ENCODE measurements at places on chromosomes 11 and 22. TPM values are rescaled to one million over a fixed set of nuclear protein-coding genes. Genes with fewer than 3 reads are reported as not detected.
A peak's percentile ranks its signal among the peaks of the same experiment; 100 is the strongest.

DNA sequence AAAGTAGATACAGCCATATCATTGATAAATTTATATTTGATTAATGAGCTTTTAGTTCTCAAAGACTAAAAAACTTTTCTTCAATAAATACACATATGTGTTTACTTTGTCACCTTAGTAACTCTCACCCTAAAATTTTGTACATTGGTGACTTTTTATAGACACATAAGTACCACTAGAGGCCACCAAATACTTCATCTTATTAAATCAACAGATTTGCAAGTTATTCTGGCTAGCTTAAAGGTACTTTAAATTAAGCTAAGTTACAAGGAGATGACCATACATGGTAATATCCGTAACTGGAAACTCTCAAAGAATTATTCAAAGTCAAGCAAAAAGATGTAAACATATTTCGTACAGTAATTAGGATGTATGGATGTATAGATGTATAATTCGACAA, 112.2 kb downstream of the SBF2 start:
- no peak for DNase-seq

GRCh38 chr11:91163619-91164451, 941.0 kb upstream of the CHORDC1 start:
- DNase-seq = no peak

DNA sequence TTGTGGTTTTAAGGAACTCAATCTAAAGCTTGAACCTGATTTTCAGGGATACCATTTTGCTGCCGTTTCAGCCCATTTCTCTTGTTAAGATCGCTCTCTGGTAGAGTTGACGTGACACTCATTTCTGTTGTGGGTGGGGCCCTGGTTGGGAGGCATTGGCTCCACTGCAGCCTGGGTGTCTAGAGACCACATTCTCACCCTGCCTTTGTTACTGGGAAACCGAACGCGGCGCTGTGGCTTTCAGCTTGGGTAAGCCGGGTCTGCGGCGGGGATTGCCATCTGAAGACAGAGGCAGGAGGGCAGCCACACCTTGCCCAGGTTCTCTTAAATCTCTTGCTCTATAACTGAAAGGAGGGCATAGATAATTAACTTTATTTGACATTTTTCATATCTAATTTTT, 3.2 kb downstream of the EHF start:
- DNase-seq = no peak

GRCh38 chr22:40768206-40768605, 50.9 kb downstream of the SLC25A17 start:
- no peak for DNase-seq

- peak; percentile 65 for DNase-seq
These were observed 34.6 kb downstream of the ZNRF3 start for GRCh38 chr22:28917747-28918549.

DNA sequence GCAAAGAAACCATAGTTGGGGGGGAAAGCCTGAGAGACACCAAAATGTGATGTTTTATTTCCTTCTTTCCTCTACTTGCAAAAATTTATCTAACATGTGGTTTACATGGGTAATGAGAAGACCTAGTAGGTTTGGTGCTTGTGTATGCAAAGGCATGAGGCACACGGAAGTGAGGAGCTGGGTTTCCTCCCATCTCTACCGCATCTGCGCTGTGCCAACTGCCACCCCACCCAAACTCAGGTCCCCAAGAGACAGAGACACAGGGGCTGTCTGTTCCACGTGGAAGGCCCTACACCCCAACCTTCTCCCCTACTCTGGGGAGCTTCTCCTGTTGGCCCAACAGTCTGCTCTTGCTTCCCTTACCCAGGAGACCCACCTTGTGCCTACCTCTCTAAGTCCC, 4.8 kb downstream of the RTL6 start:
- no peak for DNase-seq

DNA sequence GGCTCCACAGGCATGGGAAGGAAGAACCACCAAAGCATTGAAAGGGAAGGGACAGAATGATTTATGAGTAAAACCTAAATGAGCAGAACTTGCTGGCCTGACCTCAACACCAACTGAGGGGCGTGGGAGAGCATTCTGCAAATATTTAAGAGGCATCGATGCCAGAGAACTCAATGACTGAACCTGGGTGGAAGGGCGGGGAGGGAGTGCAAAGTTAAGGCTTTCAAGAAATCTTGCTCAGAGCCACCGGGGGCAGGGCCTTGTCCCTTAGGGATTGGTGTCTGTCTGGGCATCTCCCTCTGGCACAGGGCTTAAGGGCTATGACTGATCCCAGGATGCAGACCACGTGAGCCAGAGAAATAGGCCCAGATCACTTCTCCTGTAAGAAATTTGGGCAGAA, 137.1 kb downstream of the ADAMTS15 start:
- no peak for DNase-seq

DNA sequence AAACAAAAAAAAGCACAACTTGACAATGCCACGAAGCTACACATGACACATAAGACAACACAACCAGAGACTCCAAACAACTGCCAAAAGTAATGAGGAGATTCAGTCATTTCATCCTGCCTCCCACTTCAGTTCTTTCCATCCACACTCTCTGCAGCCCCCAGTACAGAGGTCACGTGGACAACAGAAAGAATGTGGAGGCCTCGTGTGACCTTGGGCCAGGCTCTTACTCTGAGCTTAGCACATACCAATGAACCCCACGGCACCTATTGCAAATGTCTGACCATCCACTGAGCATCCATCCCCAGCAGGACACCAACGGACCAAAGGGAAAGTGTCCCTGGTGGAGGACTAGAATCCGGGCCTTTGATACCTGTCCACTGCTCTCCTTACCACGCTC, 12.5 kb downstream of the CBX7 start:
- DNase-seq = no peak

- no peak for DNase-seq
These were observed 30.4 kb upstream of the TMEM86A start for GRCh38 chr11:18668131-18668530.

- DNase-seq = no peak
These were observed 20.9 kb upstream of the JHY start for GRCh38 chr11:122861631-122862030.

DNA sequence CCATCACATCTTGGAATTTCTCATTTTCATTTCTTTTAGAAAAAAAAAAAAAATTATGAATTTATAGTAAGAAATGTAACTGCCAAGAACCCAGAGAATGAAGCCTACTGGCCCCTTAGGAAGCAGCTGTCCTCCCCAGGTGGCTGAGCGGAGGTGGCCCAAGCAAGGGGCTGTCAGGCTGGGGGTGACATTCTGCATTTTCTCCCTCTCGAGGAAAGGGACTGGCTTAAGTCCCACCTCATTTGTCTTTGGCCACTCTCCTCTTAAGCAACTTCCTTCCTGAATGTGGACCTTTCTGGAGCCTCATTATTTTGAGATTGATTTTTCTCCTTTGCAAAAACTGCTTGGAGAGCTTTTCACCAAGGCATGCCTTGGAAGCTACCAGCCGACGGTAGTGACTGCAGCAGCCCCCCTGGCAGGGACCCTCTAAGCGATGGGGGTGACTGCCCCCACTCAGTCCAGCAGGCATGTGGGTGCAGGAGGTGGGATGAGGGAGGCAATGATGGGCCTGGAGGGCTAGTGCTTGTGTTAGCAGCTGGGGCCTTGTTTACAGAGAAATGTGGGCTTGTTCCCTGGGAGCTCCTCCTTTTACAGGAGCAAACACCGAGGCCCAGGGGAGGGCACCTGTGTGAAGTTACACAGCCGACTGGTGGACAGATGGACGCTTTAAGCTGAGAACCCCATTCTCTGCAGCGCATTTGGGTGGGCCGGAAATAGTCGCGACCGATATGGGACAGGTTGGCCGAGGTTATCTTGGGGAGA, 111.7 kb downstream of the MORC2 start:
- DNase-seq = peak; percentile 73

DNA sequence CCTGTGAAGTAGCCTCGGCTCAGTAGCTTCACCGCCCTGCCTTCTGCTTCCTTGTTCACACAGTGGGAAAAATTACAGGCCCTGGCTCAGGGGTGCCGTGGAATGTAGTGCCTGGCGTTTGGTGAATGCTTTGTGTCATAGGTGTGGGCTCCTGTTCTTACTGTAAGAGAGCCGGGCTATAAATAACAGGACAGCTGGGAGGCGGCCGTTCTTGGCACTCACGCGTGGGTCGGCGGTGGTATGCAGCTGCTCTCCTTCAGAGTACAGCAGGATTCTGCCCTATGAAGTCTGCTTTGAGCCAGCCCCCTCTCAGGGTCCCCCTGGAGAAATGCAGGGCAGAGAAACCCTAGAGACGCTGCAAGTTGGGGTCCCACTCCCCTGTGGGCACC, 84.2 kb downstream of the CTTN start:
- no peak for DNase-seq

DNA sequence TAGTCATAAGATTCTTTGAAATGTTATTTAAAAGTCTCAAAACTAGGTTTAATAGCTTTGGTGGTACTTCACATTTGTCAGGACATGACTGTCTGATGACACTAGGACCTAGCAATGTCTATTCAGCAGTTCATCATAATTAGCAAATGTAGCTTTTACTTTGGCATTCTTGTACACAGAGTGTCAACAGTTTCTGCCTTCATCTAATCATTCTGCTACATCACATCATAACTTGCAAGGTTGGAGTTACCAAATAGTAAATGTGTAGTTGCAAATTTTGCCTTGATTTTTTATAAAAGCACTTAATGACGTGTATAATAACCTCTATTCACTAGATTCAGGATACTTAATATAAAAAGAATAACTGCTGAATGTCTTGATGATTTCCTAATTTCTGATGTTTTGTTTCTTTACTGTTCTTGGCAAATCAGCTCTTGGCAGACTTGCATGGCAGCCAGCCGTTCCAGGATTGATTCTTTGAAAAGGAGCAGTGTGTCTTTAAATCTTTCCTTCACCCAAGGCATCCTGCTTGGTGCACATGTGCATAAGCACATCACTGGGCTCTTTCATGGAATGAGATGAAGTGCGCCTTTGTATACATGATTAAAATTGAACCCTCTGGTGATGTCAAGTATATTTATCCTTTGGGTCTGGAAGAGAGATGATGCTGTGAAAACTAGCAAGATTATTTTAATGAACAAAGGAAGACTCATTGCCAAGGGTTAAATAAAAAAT, 12.2 kb downstream of the FBXO7 start:
- no peak for DNase-seq

GRCh38 chr11:134252346-134253187, 585 bp downstream of the THYN1 start:
- DNase-seq = no peak

DNA sequence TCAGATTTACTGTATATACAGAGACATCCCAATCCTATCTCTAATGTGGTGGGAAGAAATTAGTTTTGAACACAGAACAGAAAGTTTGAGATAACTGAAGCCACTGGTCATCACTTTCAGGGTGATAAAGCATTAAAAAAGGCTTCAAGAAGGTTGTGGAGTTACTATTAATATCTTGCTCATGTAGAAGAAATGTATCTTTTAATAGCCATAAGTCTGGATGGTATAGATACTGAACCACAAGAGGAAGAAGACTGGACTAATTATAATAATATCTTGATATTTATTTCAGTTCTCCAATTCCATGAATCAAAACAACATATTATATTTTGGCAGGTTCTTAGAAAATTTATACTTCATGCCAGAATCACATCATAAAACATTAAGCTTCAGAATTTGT, 137.1 kb downstream of the TMEM135 start:
- DNase-seq = no peak

GRCh38 chr11:107041088-107041444, 22.8 kb upstream of the GUCY1A2 start:
- DNase-seq = no peak

DNA sequence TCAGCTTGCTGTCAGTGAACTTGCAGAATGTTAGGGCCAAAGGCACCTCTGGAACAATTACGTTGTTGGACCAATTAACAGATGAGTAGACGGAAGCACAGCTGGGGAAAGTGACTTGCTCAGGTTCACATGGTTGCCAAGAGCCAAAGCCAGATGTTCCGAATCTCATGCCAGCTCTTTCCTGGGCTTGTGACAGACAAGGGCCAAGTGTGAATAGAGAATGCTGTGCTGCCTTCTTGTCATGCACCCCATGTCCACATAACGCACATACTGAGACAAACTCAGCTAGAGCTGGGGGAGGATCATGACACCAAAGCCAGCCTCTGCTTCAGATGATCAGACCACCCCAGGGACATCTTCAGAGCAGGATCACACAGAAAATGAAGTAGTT, 616.3 kb downstream of the INSC start:
- no peak for DNase-seq

GRCh38 chr22:38081636-38081940, 2.4 kb downstream of the SLC16A8 start:
- DNase-seq = no peak

- DNase-seq = no peak
These were observed 37.9 kb downstream of the CELF1 start for GRCh38 chr11:47514825-47515647.

- no peak for DNase-seq
These were observed 69.7 kb downstream of the PRSS23 start for GRCh38 chr11:86869966-86870570.

- no peak for DNase-seq
These were observed 116.6 kb downstream of the CEP164 start for GRCh38 chr11:117444256-117444655.

DNA sequence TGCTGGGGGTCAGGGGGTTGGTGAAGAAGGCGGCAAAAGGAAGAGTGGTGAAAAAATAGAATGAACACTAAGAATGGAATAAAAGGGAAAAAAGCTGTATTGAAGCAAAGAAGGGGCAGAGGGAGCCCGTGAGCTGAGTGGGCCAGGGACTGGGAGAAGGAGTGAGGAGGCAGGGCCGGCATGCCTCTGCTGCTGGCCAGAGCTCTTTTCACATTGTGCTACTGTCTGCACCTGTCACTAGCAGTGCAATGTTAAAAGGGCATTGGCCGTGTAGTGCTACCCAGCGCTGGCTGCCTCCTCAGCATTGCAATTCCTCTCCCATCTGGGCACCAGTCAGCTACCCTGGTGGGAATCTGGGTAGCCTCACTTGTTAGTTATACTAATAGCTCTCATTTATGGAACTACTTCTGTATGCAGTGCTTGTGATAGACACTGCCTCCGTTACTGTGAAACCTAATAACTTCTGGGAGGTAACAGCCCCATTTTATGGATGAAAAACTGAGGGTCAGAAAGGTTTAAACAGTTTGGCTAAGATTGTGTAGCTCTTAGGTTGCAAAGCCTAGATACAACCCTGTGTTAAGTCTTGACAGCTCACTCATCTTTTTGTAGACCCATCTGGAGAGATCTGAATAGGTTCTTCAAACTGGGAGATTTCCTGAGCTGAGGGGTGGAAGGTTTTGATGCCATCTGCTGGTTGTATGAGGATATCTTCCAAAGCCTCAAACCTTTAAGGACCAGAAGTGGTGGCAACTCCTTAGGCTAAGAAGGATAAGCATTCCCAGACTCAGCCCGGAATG, 8.5 kb downstream of the YPEL4 start:
- DNase-seq = no peak

The TBC1D22A gene
- 24.5 TPM for total RNA-seq

The ZNF280A gene
- total RNA-seq = not detected

The GRAP2 gene
- total RNA-seq = 1.3 TPM

The ACO2 gene
- total RNA-seq = 109 TPM

The RAB3IL1 gene
- 36.5 TPM for total RNA-seq

The CYP2D6 gene
- 0.26 TPM for total RNA-seq

The OR5B21 gene
- total RNA-seq = not detected

The ARFIP2 gene
- 41.5 TPM for total RNA-seq

The WNT7B gene
- not detected for total RNA-seq
